Cardiac septum (tissue), 1 donor: ENCODE measurements at places on chromosomes 3 and 15. TPM values are rescaled to one million over a fixed set of nuclear protein-coding genes. Genes with fewer than 3 reads are reported as not detected.
A peak's percentile ranks its signal among the peaks of the same experiment; 100 is the strongest.

Gene ARID3B
- 2.7 TPM for total RNA-seq

Gene TMEM158
- 0.38 TPM for total RNA-seq

Gene TMEM108
- total RNA-seq, result 1.3 TPM

Gene FEZF2
- total RNA-seq, result not detected

Gene DPPA4
- not detected for total RNA-seq

Gene ACKR4
- total RNA-seq, result 1.6 TPM

Gene NPAP1
- total RNA-seq, result not detected

Gene CD200R1
- 0.51 TPM for total RNA-seq

Gene CGGBP1
- total RNA-seq, result 48.5 TPM

Gene SAMMSON
- total RNA-seq, result 0.27 TPM

Gene GP9
- total RNA-seq, result 0.27 TPM

Gene SLC24A5
- total RNA-seq, result not detected

Gene TRIM42
- total RNA-seq, result not detected

GRCh38 chr15:85620690-85621049, 174.1 kb downstream of the KLHL25 start:
- DNase-seq, result no peak

- no peak for DNase-seq
Measured at GRCh38 chr3:159607856-159608255, 380.8 kb upstream of the IL12A start.

DNA sequence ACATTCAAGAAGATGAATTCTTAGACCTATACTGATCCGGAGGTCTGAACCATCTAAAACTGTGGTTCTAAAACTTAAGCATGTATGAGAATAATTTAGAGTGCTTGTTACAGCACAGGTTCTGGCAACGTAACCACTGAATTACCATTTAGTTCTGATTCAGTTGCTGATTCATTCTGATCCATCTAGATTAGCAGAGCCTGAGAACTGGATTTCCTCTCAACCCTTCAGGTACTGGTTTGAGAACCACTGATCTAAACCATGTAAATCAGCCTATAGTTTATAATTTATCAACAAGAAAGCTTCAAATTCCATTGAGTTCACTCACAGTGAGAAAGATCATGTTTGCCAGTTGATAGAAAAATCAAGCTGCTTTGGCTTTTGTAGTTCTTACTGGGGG, 1001.1 kb upstream of the EPHA6 start:
- no peak for DNase-seq

DNA sequence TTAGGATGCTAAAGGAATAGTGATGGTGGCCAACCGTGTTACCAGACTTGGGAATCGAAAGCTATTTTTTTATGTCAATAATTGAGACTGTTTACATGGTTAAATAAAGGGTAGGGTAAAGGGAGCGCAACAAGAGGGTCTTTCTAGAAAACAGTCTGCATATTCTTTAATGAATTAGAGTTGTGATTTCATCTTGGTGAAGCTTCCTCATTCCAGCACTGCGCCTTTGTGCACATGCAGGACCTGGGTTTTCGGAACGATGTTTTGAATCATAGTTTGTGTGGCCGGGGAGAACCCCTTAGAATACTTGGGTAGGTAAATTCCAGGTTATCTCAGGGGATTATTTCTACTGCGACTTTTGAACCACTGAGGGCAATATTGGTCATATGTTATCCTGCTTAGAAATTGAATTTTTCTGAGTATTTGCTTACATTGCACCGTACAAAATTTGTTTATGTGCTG, 1.3 kb downstream of the PIK3CA start:
- no peak for DNase-seq

GRCh38 chr3:171860830-171861535, 17.8 kb downstream of the TMEM212 start:
- no peak for DNase-seq

DNA sequence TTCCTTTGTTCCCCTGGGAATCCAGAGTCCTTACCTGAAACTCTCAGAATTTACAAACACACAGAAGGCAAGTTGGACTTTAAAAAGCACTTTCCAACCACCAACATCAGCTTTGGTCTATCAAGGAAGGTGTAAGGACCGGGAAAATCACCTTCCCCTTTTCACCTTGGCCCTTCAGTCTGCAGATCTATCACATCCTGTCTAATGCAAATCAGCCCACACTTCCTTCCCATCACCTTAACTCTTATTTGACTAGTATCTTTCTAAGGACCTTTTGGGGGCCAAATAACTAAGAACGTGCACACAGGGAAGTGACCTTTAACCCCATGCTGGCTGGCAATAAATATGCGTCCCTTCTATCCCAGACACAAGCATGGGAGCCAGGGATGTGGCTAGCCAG, 320.6 kb downstream of the ARRDC4 start:
- no peak for DNase-seq

GRCh38 chr15:35458176-35458856, 87.6 kb downstream of the DPH6 start:
- DNase-seq, result no peak

GRCh38 chr3:56691165-56692000, 8.3 kb upstream of the TASOR start:
- no peak for DNase-seq

DNA sequence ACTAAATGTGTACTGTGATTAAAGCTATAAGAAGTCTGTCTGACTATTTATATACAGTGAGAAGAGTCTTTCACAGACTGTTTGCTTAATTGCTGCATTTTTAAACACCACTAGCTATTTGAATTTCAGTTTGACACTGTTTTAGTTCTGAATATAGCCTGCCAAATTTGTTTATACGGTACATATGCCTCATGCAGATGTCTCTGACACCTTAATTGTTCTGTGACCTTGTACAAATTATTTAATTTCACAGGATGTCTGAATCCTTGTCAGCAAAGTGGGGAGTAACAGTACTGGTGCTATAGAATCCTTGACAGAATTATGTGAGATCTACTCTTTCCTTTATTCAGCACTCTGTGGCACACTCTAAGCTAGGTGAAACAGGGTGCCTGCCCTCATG, 125.5 kb downstream of the MBNL1 start:
- no peak for DNase-seq

- no peak for DNase-seq
Measured at GRCh38 chr3:128413003-128413370, 53.7 kb downstream of the DNAJB8 start.

DNA sequence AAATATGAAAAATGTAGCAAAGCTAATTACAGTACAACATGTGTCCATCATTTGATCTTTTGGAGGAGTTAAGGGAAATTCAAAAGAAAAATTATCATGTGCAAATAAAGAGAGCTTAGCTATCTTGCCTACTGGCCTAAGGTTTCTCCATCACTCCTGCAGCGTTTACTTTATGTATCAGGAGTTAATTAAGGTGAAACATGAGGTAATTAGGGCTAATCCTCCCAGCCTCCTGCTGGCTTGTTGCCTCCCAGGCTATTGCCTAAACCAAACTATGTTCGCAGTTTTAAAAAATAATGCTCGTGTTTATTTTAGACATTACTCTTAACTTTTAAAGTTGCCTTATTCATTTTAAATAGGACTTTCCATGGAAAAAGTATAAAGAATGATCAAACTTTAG, 367.5 kb downstream of the ROBO2 start:
- no peak for DNase-seq

- DNase-seq, result no peak
Measured at GRCh38 chr15:57146506-57147201, 228.2 kb downstream of the TCF12 start.

GRCh38 chr3:65678516-65678915, 360.2 kb downstream of the MAGI1 start:
- no peak for DNase-seq

GRCh38 chr15:80473286-80474223, 69.4 kb downstream of the ARNT2 start:
- DNase-seq, result no peak

GRCh38 chr3:149618151-149619123, 39.4 kb downstream of the WWTR1 start:
- DNase-seq, result no peak

- no peak for DNase-seq
Measured at GRCh38 chr3:30227571-30228301, 378.7 kb upstream of the TGFBR2 start.

DNA sequence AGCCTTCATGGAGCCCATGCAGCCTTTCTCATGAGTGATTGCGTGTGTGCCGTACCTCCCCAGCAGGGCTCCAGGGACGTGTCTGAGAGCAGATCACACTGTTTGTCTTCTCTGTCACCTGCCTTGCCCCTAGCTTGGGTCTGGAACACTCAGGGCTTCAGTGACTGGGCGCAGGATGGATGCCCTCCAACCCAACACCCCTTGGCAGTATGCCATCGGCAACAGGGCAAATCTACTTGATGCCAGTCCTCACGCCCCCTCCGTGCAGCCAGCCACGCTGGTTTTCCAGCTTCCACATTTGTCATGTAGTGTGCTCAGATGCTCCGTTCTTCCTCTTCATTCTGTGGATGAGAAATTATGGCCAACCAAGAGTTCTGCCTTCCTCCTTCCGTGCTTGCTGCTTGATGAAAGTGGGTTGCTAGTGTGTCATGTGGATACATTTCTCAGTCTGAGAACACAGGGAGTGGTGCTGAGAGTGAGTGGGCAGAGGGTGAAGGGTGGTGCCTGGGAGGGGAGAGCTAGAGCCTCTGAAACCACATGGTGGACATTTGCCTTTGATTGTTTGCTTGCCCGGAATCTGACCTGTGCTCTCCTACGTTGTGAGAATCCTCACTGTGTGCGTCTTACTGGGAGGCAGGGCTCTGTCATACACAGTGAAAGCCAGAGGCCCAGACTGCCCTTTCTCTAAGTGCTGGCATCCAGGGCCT, 97.2 kb downstream of the FAM43A start:
- DNase-seq, result peak; percentile 71

- DNase-seq, result no peak
Measured at GRCh38 chr15:39313467-39313866, 267.4 kb upstream of the THBS1 start.

GRCh38 chr3:105315144-105315543, 51.6 kb upstream of the ALCAM start:
- DNase-seq, result no peak

DNA sequence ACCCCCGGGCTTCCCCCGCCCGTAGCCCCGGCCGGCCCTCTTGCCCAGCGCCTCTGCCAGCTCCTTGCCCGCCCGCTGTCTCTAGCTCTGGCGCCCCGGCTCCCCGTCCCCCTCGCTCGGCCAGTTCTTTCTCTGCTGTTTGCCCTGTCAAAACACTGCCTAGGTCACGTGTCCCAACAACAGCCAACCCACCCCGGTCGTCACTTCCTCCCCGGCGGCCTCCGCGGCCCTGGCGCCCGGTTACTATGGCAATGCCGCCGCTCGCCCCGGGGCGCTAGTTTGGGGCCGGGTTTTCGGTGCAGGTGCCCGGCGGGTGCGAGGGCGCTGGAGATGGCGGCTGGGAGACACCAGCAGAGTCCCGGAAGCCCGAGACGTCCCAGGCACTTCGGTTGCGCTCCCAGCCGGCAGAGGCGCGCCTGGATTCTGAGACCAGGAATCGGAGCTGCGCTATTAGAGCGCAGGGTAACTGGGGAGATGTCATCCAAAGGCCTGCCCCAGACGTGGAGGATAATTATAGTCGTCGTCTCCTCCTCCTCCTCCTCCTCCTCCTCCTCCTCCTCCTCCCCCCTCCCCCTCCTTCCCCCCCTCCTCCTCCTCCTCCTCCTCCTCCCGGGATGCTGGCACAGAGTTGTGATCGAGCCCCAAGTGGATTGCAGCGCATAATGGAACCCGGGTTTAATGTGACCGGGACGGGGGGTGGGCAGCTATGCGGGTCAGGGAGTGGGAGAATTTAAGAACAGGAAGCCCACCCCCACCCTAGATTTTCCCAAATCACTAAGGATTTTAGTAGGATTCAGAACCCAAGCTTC, at the start of gene ATOSA:
Gene ATOSA, minus strand, starts transcription at position 157 of the 809 bp plus-strand sequence. CDS start 1,367 bp downstream, outside the sequence.
- DNase-seq, result peak; percentile 98

DNA sequence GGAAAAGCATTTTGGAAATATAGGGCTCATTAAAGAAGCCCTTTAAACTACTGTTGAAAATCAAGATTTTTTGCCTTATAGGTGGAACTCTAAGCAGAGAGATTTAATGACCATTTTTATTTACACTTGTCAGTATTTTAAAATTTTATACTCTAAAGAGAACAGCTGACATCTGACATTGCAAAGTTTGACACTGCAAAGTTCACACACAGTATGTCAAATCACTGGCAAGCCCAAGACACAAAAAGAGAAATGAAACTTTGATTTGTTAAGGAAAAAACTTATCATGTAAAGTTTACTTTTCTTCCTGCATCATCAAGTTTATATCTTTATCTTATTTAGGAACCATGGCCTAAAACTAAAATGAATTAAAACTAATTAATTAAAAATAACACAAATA, 40.2 kb downstream of the DPH6 start:
- no peak for DNase-seq

GRCh38 chr3:192332386-192333291, 394.7 kb downstream of the FGF12 start:
- DNase-seq, result no peak

- DNase-seq, result no peak
Measured at GRCh38 chr3:112472691-112473090, 26.6 kb downstream of the BTLA start.

GRCh38 chr15:46713045-46713444, 1004.3 kb upstream of the SEMA6D start:
- no peak for DNase-seq

- DNase-seq, result no peak
Measured at GRCh38 chr15:53548236-53548635, 211.2 kb downstream of the WDR72 start.

DNA sequence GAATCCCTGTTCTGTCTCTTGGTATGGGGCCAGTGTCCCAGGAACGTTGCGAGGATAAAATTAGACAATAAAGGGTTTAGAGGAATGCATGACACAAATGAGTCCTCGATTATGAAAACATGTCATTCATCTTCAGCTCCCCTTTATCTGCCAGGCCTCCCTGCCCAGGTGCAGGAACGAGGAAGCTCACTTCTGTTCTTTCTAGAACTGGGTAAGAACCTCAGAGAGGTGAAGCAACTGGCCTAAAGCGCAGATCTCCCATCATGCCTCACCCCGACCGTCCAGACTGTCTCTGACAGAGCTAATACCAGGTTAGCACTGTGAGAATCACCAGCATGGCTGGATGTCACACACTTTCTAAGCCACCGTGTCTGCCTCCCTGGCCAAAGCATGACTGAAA, 1.5 kb upstream of the ITIH1 start:
- peak; percentile 39 for DNase-seq

- peak; percentile 84 for DNase-seq
Measured at GRCh38 chr15:80160570-80161156, 7.9 kb downstream of the FAH start.

GRCh38 chr15:80431635-80432344, 27.6 kb downstream of the ARNT2 start:
- no peak for DNase-seq

- DNase-seq, result no peak
Measured at GRCh38 chr15:83709241-83709640, 55.3 kb downstream of the ADAMTSL3 start.

GRCh38 chr15:51444112-51444511, 102.7 kb downstream of the GLDN start:
- no peak for DNase-seq

DNA sequence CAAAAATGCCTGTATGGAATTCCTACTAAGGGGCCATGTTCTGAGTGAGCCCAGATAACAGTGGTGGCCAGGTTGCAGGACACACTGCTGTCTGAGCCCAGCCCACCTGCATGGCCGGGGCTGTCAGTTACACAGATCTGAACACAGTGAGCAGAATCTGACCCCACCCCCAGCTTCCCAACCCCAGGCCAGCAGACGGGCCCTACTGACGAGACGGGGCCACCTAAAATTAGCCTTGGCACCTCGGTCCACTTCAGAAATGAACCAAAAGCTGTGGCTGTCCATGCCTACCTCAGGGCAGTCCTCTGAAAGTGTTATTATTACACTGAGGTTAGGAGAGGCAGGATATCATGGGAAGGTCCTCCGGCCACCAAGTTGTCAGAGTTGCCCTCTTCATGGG, 51.8 kb downstream of the LMCD1 start:
- DNase-seq, result no peak

GRCh38 chr3:125061170-125061569, 5.4 kb upstream of the HEG1 start:
- DNase-seq, result no peak
